ENCODE measurements at places on chromosomes 16 and 17. TPM values are rescaled to one million over a fixed set of nuclear protein-coding genes. Genes with fewer than 3 reads are reported as not detected.

The HOXB6 gene
- 6.1 TPM for total RNA-seq

The TOM1L2 gene
- 17.9 TPM for total RNA-seq

The TRAPPC1 gene
- total RNA-seq, result 307 TPM

The CLEC3A gene
- not detected for total RNA-seq

The CRHR1 gene
- total RNA-seq, result 0.25 TPM

The TMIGD1 gene
- not detected for total RNA-seq

The MMP25 gene
- 0.85 TPM for total RNA-seq

The EMC6 gene
- 149 TPM for total RNA-seq

The NOG gene
- total RNA-seq, result 1.1 TPM

The MYH1 gene
- total RNA-seq, result not detected

The MT1F gene
- 12.9 TPM for total RNA-seq

The DDX52 gene
- 33.1 TPM for total RNA-seq

The SLC22A31 gene
- 2.1 TPM for total RNA-seq

The MPP2 gene
- total RNA-seq, result 3.2 TPM

The DHRS7C gene
- not detected for total RNA-seq

The MEFV gene
- total RNA-seq, result not detected

The SLC13A5 gene
- total RNA-seq, result 0.13 TPM

The MYCBPAP gene
- 0.45 TPM for total RNA-seq

The OR2C1 gene
- total RNA-seq, result not detected

The FAM20A gene
- total RNA-seq, result not detected

The ERCC4 gene
- total RNA-seq, result 8.4 TPM

The SLC5A11 gene
- total RNA-seq, result 0.69 TPM

The PLXDC1 gene
- total RNA-seq, result 0.81 TPM

The CD300A gene
- total RNA-seq, result 0.07 TPM

The KRTAP4-5 gene
- total RNA-seq, result not detected

The RPRML gene
- 0.33 TPM for total RNA-seq

The CSH2 gene
- not detected for total RNA-seq

The NPIPB6 gene
- 1.9 TPM for total RNA-seq

The CETP gene
- not detected for total RNA-seq

The CDT1 gene
- 33.5 TPM for total RNA-seq

The MPP3 gene
- 19.4 TPM for total RNA-seq

The CHST5 gene
- total RNA-seq, result 0.10 TPM

The FMNL1 gene
- total RNA-seq, result 31.1 TPM

The MEIOC gene
- total RNA-seq, result 2.0 TPM

The NKD1 gene
- total RNA-seq, result 0.30 TPM
